ENCODE measurements at places on chromosomes 4 and X.

- DNase-seq, result peak; percentile 99
Measured at GRCh38 chr4:114272226-114272625, 292.8 kb upstream of the ARSJ start.

DNA sequence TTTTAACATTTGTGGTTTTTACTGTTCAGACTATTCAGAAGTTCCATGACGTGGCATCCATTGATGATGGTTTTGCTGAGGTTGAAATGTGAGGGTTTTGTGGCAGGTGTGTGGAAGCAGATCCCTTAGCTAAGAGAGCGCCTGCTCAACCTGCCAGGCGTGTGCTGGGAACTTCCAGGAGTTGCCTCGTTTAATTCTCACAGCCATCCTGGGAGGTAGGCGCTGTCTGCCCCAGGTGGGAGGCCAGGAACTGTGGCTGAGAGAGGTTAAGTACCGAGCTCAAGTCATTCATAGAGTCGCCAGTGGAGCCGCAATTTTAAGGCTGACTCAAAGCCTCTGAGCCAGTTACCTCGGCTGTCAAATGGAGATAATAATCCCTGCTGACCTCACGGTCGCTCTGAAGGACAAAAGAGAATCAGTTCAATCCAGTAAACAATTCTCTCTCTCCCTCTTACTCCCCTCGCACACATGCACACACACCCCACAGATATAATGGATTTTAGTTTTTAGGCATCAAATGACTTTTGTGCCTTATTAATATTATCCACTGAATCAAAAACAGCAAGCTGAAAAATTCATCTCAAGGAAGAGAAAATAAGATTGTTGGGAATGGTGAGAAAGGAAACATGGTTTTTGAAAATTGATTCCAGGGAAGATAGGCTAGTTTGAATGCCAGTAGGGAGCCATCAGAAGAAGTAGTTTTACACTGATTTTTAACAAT is 171.3 kb downstream of the PTTG2 start:
- no peak for DNase-seq

DNA sequence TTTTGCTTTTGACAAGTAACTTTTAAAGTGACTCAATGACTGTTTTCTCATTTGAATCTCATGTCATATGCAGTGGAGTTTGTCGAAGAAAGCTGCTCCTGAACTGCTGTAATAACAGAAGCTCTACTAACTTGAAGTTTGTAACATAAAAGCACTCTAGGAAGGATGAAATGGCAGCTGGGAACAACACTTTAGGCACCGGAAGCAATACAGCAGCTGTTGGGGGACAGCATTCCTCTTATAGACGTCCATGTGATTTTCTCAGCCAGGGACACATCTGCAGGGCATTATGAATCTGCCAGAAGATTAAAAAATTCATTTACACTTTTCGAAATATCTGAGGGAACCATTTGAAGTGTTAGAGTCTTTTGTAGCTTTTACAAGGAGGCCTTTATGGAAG is 1035.8 kb downstream of the ADGRL3 start:
- no peak for DNase-seq

DNA sequence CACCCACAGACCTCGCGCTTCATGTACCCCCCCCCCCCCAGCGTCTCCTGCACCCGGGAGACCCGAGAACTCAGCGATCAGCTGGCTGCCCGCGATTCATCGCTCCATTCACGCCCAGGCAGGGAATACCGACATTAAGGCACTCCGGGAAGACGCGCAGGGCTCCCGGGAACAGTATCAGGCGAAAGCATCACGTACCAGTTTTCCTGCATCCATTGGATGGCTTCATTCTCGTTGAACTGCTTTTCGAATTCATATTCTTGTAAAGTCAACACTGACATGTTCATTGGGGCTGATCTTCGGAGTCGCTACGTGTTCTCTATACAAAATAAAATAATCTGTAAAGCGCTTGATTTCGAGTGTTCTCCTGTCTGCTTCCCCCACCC is 373 bp downstream of the ELOVL6 start:
- DNase-seq, result peak; percentile 16

GRCh38 chr4:80566203-80566872 is 230.8 kb downstream of the CFAP299 start:
- DNase-seq, result no peak

GRCh38 chrX:48813644-48814043 is 11.8 kb downstream of the HDAC6 start:
- DNase-seq, result no peak

GRCh38 chrX:1336331-1336943 is at the start of gene IL3RA:
IL3RA (plus strand) TSS chrX:1336785; CDS start chrX:1341766, 4,981 bp downstream.
- DNase-seq, result no peak

GRCh38 chrX:358651-359143 is 28.0 kb downstream of the PPP2R3B start:
- no peak for DNase-seq

DNA sequence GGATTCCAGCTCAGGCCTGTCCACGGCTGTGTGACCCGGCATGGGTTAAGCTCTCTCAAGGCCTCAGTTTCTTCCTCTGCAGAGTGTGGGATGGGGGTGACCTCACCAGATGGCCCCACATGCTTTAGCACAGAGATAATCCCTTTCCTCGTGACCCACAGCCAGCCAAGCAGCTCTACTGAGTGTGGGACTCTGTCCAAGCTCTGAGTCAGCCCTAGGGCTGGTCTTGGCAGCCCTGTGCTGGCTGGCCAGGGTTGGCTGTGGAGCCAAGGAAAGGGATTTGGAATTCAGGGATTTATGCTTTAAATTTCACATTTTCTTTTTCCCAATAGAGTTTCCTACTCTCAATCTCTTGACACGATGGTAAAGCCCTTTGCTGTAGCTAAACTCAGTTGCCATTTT is 19.7 kb upstream of the SPON2 start:
- DNase-seq, result peak; percentile 97

- DNase-seq, result no peak
Measured at GRCh38 chr4:182770996-182771514, 146.1 kb downstream of the DCTD start.

GRCh38 chr4:85828027-85828890 is 353.3 kb downstream of the ARHGAP24 start:
- no peak for DNase-seq
